ENCODE measurements at places on chromosomes 11 and 22.

DNA sequence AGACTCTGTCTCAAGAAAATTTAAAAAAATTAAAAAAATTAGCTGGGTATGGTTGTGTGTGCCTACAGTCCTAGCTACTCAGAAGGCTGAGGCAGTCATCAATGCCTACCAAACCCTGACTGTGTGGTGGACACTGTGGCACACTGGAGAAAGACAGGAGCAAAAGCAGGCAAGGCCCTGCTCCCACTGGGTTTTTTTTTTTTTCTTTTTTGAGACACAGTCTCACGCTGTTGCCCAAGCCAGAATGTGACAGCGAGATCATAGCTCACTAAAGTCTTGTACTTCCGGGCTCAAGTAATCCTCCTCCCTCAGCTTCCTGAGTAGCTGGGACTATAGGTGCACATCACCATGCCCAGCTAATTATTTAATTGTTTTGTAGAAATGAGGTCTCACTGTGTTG is 4.6 kb downstream of the NEFH start:
- H3K27me3 ChIP-seq, result peaks cover 26% of the 10 kb centered on the region
- H3K27ac ChIP-seq, result no peak overlapping the region
- H3K36me3 ChIP-seq, result no peaks in the 10 kb centered on the region
- DNase-seq, result no peak

GRCh38 chr11:78763664-78764063 is 189.0 kb upstream of the NARS2 start:
- peaks cover 4% of the 10 kb centered on the region for H3K36me3 ChIP-seq
- H3K4me1 ChIP-seq, result peaks cover 12% of the 10 kb centered on the region
- H3K27me3 ChIP-seq, result no peaks in the 10 kb centered on the region
- no peak overlapping the region for H3K27ac ChIP-seq

DNA sequence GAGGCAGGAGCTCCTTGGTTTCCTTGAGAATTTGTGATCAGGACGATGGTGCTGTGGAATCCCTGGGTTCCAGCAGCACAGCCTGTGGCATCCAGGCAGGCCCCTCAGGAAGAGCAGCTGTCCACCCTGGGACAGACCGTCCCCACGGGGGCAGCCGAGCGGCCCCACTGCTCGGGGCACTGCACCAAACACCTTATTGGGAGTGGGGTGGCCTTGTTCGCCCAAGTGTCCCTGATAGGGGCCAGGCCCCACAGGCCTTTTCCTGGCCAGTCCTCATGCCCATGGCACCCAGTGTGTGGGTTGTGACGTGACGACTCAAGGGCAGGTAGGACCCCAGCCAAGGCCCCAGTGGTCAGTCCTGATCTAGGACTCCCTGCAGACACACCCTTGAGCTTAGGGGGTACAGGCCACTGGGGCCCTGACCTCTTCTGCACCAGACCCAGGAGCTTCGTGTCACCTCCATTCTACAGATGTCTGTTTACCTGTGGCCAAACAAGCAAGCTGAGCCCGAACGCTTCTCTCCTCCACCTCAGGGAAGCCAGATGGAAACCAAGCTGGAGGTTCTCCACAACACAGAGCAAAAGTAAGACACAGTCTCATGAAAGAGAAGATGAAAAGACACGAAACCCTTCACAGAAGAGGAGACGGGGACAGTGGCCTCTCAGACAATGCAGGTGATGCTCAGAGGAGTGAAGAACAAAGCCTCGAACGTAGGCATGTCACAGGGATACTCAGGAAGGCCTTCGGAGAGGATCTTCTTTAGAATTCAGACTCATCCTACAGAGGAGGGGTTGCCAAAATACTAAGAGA is 1.6 kb upstream of the BRD1 start:
- H3K27me3 ChIP-seq, result peaks cover 10% of the 10 kb centered on the region
- H3K27ac ChIP-seq, result no peak overlapping the region
- H3K4me3 ChIP-seq, result no peak overlapping the region
- no peak for DNase-seq
- H3K4me1 ChIP-seq, result peaks cover 18% of the 10 kb centered on the region

DNA sequence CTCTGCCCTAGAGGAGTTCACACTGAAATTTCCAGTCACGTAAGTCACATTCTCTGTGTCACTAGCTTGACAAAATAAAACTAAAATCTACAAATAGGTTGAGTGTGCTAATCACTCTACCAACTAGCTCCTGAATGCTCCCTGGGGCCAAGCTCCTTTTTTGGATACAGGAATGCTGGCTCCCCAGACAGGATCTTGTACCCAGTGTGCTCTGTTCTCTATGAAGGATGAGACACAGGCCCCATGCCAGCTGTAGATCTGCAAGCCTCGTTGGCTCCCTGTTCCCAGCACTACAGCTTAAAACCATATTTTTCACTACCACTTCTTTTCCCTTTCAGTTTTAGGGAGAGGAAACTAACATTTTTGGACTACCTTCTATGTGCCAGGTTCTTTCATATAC is 3.7 kb upstream of the IPO7 start:
- no peak overlapping the region for H3K4me3 ChIP-seq
- peaks cover 16% of the 10 kb centered on the region for H3K36me3 ChIP-seq
- H3K27me3 ChIP-seq, result no peaks in the 10 kb centered on the region
- peak overlapping the region; percentile 15 for H3K27ac ChIP-seq

DNA sequence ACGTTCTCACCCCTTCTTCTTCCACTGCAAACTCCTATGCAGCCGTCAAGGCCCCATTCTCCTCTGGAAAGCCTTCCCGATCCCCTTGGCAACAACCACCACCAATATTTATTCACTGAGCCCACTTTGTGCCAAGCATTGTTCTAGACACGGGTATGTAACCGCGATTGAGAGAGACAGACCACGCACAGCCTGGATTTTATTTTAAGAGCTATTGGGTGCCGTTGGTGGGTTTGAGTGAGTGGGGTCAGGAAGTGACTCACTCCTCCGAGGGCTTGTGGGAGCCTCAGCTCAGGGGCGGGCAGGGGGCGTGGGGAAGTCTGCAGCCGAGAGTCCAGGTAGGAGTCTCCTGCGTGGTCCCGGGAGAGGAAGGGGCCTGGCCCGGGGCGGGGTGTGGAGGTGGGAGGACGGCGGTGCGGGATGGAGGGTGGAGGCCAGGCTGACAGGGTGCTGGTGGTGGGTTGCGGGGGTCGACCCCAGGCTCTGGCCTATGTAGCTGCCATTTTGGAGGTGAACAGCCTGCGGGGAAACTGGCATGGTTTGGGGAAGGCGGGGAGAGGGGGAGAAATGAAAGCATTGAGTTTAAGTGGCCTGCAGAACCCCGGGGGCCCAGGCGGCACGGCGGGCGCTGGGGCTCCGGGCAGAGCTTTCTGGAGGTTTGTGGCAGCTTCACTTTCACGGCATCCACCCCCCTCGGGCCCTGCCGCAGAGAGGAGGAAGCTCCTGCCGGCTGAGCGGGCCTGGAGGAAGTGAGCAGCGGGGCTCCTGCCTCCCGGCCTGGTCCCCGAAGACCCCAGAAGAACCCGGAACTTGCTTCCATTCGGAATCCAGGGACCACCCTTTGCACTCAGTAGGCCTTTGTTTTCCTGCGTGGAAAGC is 547 bp downstream of the PARVG start:
- no peaks in the 10 kb centered on the region for H3K4me1 ChIP-seq
- no peak for DNase-seq
- peaks cover 24% of the 10 kb centered on the region for H3K27me3 ChIP-seq
- H3K27ac ChIP-seq, result no peak overlapping the region
- H3K4me3 ChIP-seq, result no peak overlapping the region

DNA sequence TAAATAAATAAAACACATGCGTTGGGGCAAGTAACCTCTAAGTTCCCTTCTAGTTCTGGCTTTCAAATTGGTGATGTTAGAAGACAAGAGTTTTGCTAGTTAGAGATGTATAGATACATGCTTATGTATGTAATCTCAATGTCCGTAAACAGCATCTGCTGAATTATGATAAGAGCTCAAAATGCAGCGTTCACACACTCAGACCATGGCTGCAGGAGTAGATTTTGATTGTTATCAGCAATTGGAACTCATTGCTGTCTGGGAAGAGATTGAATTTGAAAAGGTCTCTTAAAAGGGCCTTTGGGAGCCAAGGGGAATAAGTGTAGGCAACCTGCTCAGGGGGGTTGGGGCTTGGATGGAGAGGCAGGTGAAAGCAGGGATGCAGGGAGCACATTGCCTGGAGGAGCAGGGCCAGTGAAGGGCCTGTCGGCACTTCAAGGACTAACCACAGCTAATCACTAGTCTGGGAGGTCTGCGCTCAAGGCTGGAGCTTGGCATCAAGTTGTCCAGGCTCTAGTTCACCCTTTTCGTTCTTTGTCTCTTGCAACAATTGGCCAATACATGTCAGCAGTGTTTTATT is 2.7 kb upstream of the RAG1 start:
- peak overlapping the region; percentile 80 for H3K4me3 ChIP-seq
- no peak overlapping the region for H3K27ac ChIP-seq
- H3K4me1 ChIP-seq, result peaks cover 4% of the 10 kb centered on the region
- H3K36me3 ChIP-seq, result no peaks in the 10 kb centered on the region
- DNase-seq, result no peak

DNA sequence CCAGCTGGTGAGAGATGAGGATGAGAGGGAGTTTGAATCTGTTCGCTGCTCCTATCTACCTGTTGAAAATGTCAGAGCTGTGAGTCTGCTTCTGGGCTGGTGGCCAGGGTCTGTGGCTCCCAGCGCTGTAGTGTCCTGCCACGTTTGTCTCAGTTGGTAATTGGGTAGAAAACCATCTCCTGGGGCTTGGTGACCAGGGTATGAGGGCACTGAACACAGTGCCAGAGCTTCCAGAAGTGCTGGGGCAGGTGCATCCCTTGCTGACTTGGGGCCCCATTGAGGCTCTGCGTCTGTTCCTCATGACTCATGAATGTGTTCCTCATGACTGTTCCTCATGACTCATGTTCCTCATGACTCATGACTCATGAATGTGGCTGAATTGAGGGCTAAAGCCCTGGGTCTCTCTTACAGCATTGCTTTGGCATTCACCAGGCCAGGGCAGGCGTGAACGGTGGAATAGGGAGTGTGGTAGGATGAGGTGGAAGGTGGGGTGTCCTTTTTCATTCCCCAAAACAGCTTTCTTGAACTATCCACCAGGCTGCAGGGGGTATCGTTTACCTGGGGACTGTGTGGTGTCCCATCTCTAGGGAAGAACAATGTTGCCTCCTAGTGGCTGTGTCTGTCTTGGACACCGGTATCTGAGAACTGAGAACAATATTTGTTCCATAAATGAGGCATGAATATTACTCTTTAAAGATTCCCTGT is 139.5 kb downstream of the COMMD9 start:
- H3K27ac ChIP-seq, result peak overlapping the region; percentile 90
- peak; percentile 98 for DNase-seq
- no peaks in the 10 kb centered on the region for H3K36me3 ChIP-seq
- H3K4me3 ChIP-seq, result peak overlapping the region; percentile 56
- no peaks in the 10 kb centered on the region for H3K27me3 ChIP-seq

DNA sequence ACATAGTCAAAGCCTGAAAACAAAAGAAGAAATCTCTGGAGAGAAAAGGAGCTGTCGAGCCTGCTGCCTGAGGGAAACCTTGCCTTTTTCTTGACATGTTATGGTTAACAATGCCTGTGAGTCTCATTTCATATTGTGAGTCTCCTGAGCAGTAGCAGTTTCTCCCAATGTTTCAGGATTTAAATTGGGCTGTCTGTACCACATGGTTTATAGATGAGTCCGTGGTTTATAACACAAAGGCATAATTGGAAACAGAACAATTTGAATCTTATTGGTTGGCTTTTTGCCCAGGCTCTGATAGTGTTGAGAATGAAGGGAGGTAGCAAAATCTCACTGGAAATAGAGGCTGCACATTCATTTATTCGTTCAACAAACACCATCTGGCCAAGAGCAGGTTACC is 540.9 kb downstream of the RAB38 start:
- DNase-seq, result no peak
- no peaks in the 10 kb centered on the region for H3K27me3 ChIP-seq
- no peak overlapping the region for H3K27ac ChIP-seq
- H3K4me3 ChIP-seq, result no peak overlapping the region

DNA sequence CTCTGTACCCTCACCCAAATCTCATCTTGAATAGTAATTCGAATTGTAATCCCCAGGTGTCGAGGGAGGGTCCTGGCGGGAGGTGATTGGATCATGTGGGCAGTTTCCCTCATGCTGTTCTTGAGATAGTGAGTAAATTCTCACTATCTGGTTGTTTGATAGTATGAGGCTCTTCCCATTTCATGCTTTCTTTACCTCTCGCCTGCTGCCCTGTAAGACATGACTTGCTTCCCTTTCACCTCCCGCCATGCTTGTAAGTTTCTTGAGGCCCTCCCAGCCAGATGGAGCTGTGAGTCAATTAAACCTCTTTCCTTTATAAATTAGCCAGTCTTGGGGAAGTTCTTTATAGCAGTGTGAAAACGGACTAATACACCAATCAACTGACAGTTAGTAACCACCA is 60.1 kb downstream of the FAM76B start:
- no peaks in the 10 kb centered on the region for H3K4me1 ChIP-seq
- no peaks in the 10 kb centered on the region for H3K27me3 ChIP-seq
- no peak overlapping the region for H3K4me3 ChIP-seq
- H3K27ac ChIP-seq, result no peak overlapping the region
- DNase-seq, result no peak

DNA sequence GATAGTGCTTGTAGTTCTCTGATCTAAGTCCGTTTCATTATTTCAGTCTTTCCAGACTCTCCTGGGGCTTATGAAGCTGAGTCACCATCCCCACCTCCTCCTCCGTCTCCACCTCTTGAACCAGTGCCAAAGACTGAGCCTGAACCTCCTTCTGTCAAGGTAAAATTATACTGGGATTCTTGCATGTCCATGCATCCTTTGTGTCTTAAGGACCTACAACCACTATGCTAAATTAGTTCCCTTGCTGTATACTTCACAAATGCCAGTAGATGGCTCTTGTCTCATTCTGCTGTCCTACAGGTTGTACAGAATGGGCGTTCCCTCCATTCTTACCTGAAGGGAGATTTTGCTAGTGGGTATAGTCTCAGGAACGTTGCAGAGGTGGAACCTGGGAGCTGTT is 42.2 kb downstream of the POLD3 start:
- peaks cover 61% of the 10 kb centered on the region for H3K4me1 ChIP-seq
- no peak overlapping the region for H3K4me3 ChIP-seq
- DNase-seq, result peak; percentile 13
- H3K27me3 ChIP-seq, result no peaks in the 10 kb centered on the region
- peaks cover 5% of the 10 kb centered on the region for H3K36me3 ChIP-seq

DNA sequence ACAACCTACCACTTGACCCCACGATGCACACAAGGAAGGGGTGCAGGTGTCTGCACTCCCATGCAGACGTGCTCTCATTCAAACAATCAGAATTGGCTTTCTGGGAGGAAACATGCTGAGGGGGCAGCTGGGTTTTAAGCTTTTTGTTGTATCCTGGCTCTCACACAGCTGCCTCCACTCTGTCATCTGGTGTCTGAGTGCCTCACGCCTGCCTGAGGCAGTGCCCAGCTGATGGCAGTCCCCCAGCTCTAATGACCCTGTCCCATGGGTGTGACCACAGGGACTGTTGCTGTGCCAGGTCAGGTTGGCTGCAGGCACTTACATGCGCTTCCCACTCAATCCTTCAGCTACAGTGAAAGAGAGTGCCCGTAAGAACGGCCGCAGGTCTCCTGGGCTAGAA is 53.7 kb downstream of the ARFGAP3 start:
- H3K27ac ChIP-seq, result no peak overlapping the region
- H3K27me3 ChIP-seq, result peaks cover 6% of the 10 kb centered on the region
- H3K4me3 ChIP-seq, result no peak overlapping the region
- H3K4me1 ChIP-seq, result no peaks in the 10 kb centered on the region
- DNase-seq, result no peak

GRCh38 chr22:19868773-19869471 is 14.2 kb upstream of the GNB1L start:
- H3K36me3 ChIP-seq, result no peaks in the 10 kb centered on the region
- no peak for DNase-seq
- H3K4me1 ChIP-seq, result peaks cover 7% of the 10 kb centered on the region
- H3K4me3 ChIP-seq, result no peak overlapping the region

- H3K4me1 ChIP-seq, result no peaks in the 10 kb centered on the region
- H3K27me3 ChIP-seq, result no peaks in the 10 kb centered on the region
- DNase-seq, result no peak
- H3K4me3 ChIP-seq, result no peak overlapping the region
- no peaks in the 10 kb centered on the region for H3K36me3 ChIP-seq
- no peak overlapping the region for H3K27ac ChIP-seq
Measured at GRCh38 chr22:22479999-22480532, 28.5 kb downstream of the ZNF280B start.
